ENCODE measurements at places on chromosomes 12 and 14.

GRCh38 chr12:72081777-72082176, 143.1 kb downstream of the TPH2 start:
- no peaks in the 10 kb centered on the region for H3K4me1 ChIP-seq
- H3K27ac ChIP-seq = no peak overlapping the region
- no peak for DNase-seq
- no peaks in the 10 kb centered on the region for H3K27me3 ChIP-seq

DNA sequence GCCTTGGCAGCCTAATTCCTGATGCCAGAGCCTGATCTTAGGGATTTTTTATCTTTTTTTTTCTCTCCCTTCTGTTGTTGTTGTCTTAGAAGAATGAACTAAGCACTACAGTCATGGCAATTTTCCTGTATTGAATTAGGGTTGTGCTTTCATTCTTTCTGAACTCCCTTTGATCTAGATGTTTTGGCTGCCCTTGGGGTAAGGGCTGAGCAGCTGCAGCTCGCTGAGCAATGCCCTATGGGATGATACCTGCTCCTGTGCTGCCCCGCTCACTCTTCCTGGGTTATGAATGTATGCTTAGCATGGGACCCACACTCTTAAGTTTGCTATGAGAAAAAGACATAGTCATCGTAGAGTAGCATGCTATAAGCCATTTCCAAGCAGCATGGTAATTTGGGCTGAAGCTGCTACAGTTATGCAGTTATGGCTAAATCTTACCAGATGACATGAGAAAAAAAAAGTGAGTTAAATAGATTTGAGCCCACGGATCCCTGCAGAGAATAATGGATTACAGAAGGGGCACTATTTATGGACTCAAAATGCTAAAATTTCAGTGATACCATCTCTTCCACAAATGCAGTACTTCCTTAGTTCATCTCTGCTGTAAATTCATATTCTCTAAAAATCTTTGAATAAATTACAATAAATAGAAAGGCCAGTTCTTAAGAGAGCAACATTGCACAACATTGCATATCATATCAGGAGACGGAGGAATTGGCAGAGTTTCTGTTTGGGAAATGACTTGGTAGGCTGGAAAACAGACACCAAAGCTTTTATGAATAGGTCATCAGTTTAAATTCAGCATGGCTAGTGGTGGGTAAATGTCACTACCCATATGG, 79.2 kb upstream of the PTHLH start:
- no peaks in the 10 kb centered on the region for H3K4me1 ChIP-seq
- no peak overlapping the region for H3K4me3 ChIP-seq
- no peaks in the 10 kb centered on the region for H3K36me3 ChIP-seq
- DNase-seq = no peak
- no peak overlapping the region for H3K27ac ChIP-seq
- no peaks in the 10 kb centered on the region for H3K27me3 ChIP-seq

DNA sequence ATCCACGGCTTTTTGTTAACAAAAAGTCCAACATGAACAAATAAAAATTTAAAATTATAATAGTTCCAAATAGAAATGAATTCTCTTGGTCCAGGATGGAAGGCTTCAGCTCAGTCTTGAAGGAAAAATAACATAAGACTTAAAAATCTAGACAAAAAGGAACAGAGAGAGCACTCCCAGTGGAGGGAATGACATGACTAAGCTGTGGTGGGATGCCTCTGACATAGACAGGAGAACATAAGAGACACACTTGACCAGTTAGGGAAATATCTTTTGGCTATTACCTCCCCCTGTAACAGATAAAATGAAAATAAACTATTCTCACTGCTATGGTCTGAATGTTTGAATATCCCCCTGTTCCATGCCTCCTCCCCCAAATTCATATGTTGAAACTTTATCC, 106.8 kb downstream of the BBS10 start:
- no peak overlapping the region for H3K4me3 ChIP-seq
- DNase-seq = no peak
- H3K27ac ChIP-seq = no peak overlapping the region
- H3K4me1 ChIP-seq = no peaks in the 10 kb centered on the region
- no peaks in the 10 kb centered on the region for H3K36me3 ChIP-seq
- no peaks in the 10 kb centered on the region for H3K27me3 ChIP-seq

DNA sequence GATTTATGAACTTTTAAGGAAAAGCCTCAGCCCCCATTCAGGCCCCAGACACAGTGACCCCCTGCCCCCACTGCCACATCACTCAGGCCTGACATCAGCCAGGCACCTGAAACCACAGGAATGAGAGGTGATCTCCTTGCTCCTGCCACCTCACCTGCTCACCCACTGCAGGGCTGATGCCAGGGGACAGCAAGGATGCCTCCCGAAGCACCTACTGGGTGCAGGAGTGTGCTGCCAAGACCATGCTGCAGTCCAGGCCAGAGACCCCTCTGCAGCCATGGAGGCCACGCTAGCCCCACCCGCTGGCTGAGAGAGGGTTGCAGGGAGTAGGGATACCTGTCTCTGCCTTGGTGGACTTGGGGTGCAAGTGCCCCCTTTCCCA, 18.6 kb upstream of the KRT7 start:
- peaks cover 6% of the 10 kb centered on the region for H3K4me1 ChIP-seq
- no peak overlapping the region for H3K27ac ChIP-seq
- DNase-seq = no peak
- H3K36me3 ChIP-seq = no peaks in the 10 kb centered on the region
- H3K4me3 ChIP-seq = no peak overlapping the region
- H3K27me3 ChIP-seq = no peaks in the 10 kb centered on the region

DNA sequence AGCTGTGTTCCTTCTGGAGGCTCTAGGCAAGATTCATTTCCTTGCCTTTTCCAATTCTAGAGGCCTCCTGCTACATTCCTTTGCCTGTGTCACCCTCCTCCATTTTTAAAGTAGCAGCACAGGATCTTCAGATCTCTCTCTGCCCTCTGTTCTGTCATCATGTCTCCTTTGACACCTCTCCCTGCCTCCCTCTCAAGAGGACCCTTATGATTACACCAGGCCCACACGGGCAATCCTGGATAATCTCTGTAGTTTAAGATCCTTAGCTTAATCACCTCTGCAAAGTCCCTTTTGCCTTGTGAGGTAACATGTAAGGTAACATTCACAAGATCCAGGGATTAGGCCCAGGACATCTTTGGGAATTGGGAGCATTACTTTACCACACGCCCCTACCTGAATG, 155.2 kb downstream of the SYNE2 start:
- no peak for DNase-seq
- no peaks in the 10 kb centered on the region for H3K27me3 ChIP-seq
- no peak overlapping the region for H3K27ac ChIP-seq
- peaks cover 23% of the 10 kb centered on the region for H3K36me3 ChIP-seq
- H3K4me1 ChIP-seq = no peaks in the 10 kb centered on the region
- H3K4me3 ChIP-seq = no peak overlapping the region

DNA sequence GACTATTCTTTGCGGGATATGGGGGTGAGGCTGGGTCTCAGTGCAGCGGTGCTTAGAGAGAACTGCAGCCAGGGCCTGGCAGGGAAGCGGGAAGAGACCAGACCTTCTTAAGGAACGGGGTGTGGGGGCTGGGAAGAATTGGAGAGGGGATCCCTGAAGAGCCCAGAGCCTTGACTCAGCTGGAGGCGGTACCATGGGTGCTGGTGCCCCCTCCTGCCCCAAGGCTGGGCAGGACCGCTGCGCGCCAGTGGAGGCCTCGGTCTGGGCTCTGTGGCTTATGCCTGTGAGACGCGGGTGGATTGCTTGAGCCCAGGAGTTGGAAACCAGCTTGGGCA, 1.3 kb upstream of the RNU7-1 start:
- H3K27ac ChIP-seq = peak overlapping the region; percentile 94
- no peaks in the 10 kb centered on the region for H3K36me3 ChIP-seq
- H3K4me1 ChIP-seq = peaks cover 22% of the 10 kb centered on the region

GRCh38 chr12:127607146-127607725, 659.7 kb upstream of the TMEM132C start:
- no peak for DNase-seq
- H3K4me1 ChIP-seq = no peaks in the 10 kb centered on the region

DNA sequence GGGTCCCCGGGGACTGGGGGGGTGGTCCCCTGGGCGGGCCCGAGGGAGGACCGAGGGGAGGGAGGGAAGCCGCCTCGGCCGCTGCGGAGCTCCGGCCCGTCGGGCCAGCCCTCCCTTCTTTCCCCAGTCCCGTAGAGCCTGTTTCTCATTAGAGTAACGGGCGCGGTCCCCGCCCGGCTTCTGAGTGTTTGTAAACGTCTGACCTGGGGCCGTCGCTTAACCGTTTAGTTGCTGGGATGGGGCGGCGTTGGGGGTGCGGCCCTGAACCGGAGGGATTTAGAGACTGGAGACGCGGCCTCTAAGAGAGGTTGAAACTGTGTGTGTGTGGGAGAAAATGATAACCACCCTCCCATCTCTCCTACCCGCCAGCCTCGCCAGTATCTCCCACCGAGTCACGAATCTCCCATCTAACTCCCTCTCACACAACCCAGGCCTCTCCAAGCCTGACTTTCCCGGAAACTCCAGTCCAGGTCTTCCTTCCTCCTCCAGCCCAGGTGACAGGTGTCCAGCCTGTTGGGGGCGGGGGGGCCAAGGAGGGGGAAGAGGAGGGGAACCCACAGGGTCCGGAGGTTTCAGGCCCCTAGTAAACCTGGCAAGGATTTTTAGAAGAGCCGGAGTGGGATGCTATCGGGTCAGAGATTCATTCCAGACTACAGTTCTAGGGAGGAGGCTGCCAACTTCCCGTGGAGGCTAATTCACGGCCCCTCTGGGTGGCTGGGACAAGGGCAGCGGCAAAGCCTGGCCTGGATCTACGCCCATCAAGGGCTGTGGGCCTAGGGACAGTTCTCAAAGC, 1.1 kb upstream of the NFATC4 start:
- H3K4me3 ChIP-seq = peak overlapping the region; percentile 57
- H3K36me3 ChIP-seq = no peaks in the 10 kb centered on the region
- H3K27me3 ChIP-seq = peaks cover 46% of the 10 kb centered on the region
- peaks cover 10% of the 10 kb centered on the region for H3K4me1 ChIP-seq

- peak overlapping the region; percentile 64 for H3K27ac ChIP-seq
- no peak for DNase-seq
- H3K4me1 ChIP-seq = peaks cover 34% of the 10 kb centered on the region
- H3K36me3 ChIP-seq = no peaks in the 10 kb centered on the region
- H3K27me3 ChIP-seq = no peaks in the 10 kb centered on the region
Measured at GRCh38 chr12:3123729-3124128, 46.5 kb downstream of the TSPAN9 start.

- H3K27me3 ChIP-seq = no peaks in the 10 kb centered on the region
- no peaks in the 10 kb centered on the region for H3K36me3 ChIP-seq
- H3K4me3 ChIP-seq = no peak overlapping the region
Measured at GRCh38 chr12:106759526-106760183, 14.8 kb upstream of the RIC8B start.

DNA sequence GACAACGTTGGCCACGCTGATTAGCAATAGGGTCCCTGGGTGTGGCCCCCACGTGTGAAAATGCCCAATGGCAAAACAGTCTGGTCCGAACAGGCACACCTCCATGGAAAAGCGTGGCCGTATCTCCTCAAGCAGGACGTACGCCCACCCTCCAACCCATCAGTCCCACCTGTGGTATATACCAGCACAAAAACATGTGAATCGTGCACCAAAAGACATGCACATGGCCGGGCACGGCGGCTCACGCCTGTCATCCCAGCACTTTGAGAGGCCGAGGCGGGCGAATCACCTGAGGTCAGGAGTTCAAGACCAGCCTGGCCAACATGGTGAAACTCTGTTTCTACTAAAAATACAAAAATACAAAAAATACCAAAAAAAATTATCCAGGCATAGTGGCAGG, 14.9 kb upstream of the SFSWAP start:
- no peaks in the 10 kb centered on the region for H3K36me3 ChIP-seq
- H3K4me3 ChIP-seq = no peak overlapping the region
- no peaks in the 10 kb centered on the region for H3K27me3 ChIP-seq
- DNase-seq = no peak

DNA sequence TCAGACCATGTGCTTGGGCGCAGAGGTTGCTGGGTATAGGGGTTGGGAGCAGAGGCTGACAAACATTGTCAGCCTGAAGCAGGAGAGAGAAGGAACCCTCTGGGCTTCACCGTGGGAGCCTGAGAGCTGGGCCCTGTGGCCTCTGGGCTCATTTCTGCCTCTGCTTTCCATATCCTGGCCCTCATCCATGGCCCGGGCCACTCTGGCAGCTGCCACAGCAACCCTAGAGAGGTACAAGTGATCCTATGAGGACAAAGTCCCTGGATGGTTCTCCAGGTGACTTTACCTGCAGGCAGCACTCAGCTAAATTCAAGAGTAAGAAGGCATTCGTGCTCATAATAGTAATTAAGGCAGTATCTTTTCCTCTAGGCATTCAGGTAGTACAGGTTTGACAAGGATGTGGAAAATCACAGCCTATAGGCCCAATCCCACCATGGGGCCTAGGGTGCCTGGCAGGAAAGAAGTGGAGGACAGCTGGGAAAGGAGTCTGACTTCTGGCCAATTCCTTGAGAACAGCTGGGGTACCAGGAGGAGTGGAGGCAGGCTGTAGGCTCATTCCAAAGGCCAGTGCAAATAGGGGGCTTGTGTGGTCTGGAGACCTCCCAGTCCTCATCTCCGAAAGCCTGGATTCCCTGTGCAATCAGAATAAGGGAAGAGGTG, 3.6 kb upstream of the TTC7B start:
- H3K27ac ChIP-seq = no peak overlapping the region
- H3K36me3 ChIP-seq = no peaks in the 10 kb centered on the region
- H3K27me3 ChIP-seq = no peaks in the 10 kb centered on the region
- no peak overlapping the region for H3K4me3 ChIP-seq
- H3K4me1 ChIP-seq = peaks cover 11% of the 10 kb centered on the region

DNA sequence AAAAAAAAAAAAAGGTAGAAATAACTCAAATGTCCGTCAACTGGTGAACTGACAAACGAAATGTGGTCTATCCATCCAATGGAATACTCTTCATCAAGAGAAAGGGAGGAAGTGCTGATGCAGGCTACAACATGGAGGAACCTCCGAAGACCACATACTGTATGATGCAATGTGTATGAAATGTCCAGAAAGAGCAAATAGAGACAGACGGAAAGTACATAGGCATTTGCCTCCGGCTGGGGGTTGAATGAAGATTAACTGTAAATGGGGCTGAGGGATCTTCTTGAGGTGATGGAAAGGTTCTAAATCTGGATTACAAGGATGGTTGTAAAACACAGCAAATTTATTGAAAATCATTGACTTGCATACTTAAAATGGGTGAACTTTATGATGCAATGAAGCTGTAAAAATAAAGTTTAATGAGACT, 35.4 kb downstream of the DLK1 start:
- no peak overlapping the region for H3K4me3 ChIP-seq
- H3K36me3 ChIP-seq = no peaks in the 10 kb centered on the region
- H3K27me3 ChIP-seq = peaks cover 3% of the 10 kb centered on the region

DNA sequence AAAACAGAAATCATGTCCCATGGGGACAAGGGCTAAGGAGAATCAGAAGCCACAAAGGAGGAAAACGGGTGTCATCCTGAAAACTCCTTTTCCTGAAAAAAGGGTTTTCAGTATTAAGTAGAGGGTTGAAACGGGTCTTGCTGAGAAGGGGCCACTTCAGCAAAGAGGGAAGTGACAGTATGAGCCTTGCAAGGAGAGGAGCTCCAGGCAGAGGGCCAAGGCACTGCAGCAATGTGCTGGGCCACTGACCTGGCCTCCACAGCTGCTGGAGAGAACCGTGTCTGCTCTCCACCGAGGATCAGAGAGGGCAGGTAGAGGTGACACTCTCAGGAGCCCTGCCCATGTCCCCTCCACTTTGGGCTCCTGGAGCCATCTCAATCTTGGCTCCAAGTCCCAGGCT, 103.3 kb downstream of the NCOR2 start:
- H3K27ac ChIP-seq = peak overlapping the region; percentile 33
- H3K36me3 ChIP-seq = no peaks in the 10 kb centered on the region
- peak; percentile 46 for DNase-seq

GRCh38 chr12:130086248-130086647, 76.0 kb upstream of the FZD10 start:
- H3K36me3 ChIP-seq = no peaks in the 10 kb centered on the region
- H3K4me3 ChIP-seq = no peak overlapping the region
- no peak overlapping the region for H3K27ac ChIP-seq
- DNase-seq = no peak
- no peaks in the 10 kb centered on the region for H3K4me1 ChIP-seq

Data from gastrocnemius medialis (tissue), 4 donors.